ENCODE measurements at places on chromosomes 6 and 20. TPM values are rescaled to one million over a fixed set of nuclear protein-coding genes. Genes with fewer than 3 reads are reported as not detected.

TRAPPC3L gene
- total RNA-seq: not detected

DNA sequence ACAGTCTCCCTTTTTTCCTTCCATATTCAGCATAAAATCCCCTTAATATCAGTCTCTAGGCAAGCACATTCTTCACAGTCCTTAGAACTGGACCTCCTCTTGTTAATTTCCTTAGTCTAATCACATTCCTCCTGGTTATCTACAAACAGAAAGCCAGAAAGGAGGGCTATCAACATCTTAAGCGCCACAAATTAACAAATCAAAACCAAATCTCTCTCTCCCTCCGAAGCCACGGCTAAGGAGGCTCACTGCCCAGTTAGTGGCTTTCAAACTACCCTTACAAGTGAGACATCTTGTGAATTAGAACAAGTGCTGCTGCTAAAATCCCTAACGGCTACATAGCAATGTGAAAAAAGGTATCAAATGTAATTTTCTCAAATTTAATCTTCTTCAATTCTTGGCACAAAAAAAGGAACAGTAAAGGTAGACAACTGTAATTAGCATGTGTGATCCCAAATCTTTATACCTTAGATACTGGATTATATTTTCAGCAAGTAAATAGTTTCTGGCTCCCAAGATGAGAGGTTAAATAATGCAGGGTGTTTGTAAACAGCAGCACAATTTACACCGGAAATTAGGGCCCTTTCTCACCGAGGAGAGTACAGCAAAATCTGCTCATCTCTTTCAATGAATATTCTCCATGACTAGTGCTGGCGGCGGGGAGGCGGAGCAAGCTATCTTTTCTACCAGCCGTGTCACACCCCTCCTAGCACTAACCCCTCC, 1.4 kb upstream of the TRIM39 start:
- H3K4me3 ChIP-seq: peak overlapping the region; percentile 81
- H3K27ac ChIP-seq: peak overlapping the region; percentile 99
- H3K4me1 ChIP-seq: peaks cover 70% of the 10 kb centered on the region
- H3K27me3 ChIP-seq: no peaks in the 10 kb centered on the region
- peaks cover 13% of the 10 kb centered on the region for H3K36me3 ChIP-seq

DNA sequence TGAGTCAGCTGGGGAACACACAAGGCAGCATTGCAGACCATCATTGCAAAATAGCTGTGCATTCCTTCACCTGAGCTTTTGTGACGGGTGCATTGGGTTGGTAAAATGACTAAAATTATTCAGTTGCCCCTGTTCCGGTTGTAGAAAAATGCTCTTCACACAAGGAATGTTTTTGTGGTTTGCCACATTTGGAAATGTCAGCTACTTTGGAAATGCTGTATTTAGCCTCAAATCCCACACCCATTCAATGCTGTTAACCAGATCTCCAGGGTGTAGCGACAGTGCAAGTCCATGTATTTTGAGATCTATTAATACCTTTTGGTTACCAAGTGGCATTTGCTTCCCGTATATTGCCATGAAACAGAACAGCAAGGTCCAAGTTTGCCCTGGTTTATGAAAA, 201.2 kb downstream of the FOXA2 start:
- H3K4me3 ChIP-seq: no peak overlapping the region
- H3K27me3 ChIP-seq: no peaks in the 10 kb centered on the region
- H3K27ac ChIP-seq: no peak overlapping the region
- DNase-seq: no peak
- H3K36me3 ChIP-seq: no peaks in the 10 kb centered on the region

DNA sequence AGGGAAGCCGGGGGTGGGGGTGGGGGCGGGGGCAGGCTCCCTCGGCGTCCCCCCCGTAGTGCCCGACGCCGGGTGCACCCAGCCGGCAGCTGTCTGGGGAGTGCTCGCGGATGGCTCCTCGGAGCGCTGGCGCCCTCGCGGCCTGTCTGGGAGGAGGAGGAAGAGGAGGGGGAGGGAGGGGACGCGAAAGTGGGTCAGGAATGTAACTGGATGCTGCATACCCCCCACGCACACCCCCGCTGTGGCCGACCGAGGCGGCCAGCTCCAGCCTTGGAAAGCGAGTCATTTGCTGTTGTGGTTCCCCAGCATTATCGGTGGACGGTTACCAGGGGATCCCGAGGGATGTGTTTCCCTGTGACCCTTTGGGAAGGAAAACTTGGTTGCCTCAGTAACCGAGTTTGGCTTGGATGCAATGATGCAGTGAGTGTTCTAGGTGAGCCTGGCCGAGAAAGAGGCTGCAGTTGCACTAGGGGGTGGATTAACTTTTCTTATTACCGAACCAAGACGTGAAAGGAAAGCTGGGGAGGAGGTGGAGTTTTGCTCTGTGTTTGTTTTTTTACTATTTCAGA, 55.2 kb upstream of the RREB1 start:
- peaks cover 24% of the 10 kb centered on the region for H3K4me1 ChIP-seq

RIPOR2 gene
- 9.4 TPM for total RNA-seq

- H3K27me3 ChIP-seq: peaks cover 99% of the 10 kb centered on the region
- no peaks in the 10 kb centered on the region for H3K4me1 ChIP-seq
- peak; percentile 68 for DNase-seq
- H3K27ac ChIP-seq: no peak overlapping the region
- H3K4me3 ChIP-seq: no peak overlapping the region
Observed at GRCh38 chr20:63234693-63235398, 859 bp upstream of the BIRC7 start.

DNA sequence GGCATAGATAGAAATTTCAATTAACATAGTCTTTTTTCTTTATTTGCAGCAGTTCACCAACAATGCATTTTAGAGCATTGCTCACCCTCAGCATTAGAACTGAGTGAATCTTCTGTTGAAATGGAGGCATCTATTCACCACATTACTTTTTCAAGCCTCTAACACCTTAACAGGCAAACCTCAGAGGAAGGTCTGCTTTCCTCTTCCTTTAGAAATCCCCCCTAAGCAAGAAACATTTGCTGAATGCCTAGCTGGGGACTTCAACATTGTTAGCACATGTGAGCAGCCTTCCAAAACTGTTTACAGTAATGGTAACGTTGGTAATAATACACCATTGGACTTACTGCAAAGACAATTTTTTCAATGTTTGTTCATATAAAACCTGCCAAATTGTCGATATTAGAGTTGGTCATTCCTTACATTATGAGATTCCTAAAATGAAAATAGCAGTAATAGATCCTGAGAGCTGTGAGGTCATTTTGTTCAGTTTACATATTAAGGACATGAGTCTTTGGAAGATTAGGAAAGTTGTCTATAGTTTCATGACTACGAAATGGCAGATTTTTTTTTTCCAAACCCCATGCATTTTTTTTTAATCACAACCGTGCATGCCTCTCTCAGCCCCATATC, 20.6 kb upstream of the AKIRIN2 start:
- no peaks in the 10 kb centered on the region for H3K36me3 ChIP-seq
- H3K4me1 ChIP-seq: peaks cover 10% of the 10 kb centered on the region
- no peak overlapping the region for H3K4me3 ChIP-seq
- no peak for DNase-seq

GRCh38 chr6:29531668-29532067, 27.9 kb downstream of the UBD start:
- H3K27ac ChIP-seq: no peak overlapping the region
- H3K4me1 ChIP-seq: no peaks in the 10 kb centered on the region
- H3K4me3 ChIP-seq: no peak overlapping the region
- no peak for DNase-seq

GNAS-AS1 gene
- 45.5 TPM for total RNA-seq

GRCh38 chr6:150547502-150548222, 52.0 kb upstream of the PLEKHG1 start:
- H3K36me3 ChIP-seq: no peaks in the 10 kb centered on the region
- H3K27me3 ChIP-seq: no peaks in the 10 kb centered on the region
- no peak overlapping the region for H3K4me3 ChIP-seq
- H3K27ac ChIP-seq: no peak overlapping the region
- H3K4me1 ChIP-seq: no peaks in the 10 kb centered on the region
- DNase-seq: peak; percentile 72

DNA sequence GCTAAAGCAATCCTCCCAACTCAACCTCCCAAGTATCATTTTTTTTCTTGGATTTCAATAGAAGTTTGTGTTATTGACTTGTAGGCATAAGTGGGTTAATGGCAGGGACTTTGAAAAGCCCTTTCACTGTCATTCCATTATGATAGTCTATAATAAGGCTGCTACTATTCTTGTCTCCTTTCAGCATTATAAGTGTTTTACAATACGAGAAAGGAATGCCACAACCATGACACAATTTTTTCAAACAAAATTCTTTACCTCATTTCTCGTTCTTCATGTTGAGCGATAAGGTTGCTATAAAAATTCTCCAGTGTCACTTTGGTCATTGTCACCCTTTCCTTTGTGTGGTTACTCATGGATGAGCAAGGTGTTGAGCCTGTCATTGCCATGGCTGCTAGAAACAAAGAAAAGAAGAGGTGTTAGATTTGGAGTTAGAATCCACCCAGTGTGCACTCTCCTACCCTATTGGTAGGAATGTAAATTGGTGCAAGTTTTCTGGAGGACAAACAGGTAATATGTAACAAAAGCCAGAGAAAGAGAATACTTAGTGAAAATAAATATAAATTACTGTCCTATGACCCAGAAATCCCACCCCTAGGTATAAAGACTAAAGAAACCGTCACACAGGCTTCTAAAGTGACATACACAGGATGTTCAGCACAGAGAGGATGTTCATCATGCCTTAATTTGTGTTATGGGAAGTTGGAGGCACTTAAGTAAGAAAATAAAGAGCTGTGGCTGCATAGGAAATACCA, 7.3 kb downstream of the STK38 start:
- H3K4me3 ChIP-seq: no peak overlapping the region
- H3K4me1 ChIP-seq: peaks cover 33% of the 10 kb centered on the region
- no peaks in the 10 kb centered on the region for H3K27me3 ChIP-seq
- H3K27ac ChIP-seq: no peak overlapping the region

GRCh38 chr6:151434369-151434768, 17.6 kb downstream of the RMND1 start:
- H3K36me3 ChIP-seq: peaks cover 42% of the 10 kb centered on the region
- no peaks in the 10 kb centered on the region for H3K4me1 ChIP-seq
- H3K27ac ChIP-seq: no peak overlapping the region
- DNase-seq: no peak
- no peaks in the 10 kb centered on the region for H3K27me3 ChIP-seq

DNA sequence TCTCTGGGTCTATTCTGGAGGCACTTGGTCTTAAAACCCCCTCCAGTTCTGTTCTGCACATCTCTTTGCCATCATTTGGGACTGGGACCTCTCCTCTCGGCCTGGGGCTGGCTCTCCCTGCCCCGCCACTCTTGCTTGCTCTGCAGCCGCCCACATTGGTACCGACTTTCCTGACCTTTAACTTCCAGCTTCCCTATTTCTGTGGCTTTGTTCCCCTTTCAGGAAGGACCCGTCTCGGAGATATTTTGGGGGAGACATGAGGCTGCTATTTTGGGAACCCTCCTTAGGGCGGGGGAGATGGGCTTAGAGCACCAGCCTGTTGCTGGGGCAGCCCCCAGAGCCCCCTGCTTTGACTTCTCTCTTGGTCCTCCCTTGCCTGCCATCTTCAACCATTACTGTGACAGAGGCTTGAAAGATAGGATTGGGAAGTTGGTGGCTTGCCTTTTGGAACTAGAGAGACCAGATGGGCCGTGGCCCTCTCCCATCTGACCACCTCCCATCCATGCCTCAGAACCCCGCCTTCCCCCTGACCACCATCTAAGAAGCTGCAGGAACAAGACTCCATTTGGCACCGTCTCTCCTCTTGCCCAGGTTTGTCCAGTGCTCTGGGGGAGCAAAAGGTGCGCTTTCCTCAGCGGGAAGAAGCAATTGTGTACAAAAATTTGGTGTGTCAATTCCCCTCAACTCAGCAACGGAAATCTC, 914 bp downstream of the TREM2 start:
- no peaks in the 10 kb centered on the region for H3K4me1 ChIP-seq
- H3K36me3 ChIP-seq: no peaks in the 10 kb centered on the region
- no peaks in the 10 kb centered on the region for H3K27me3 ChIP-seq
- no peak for DNase-seq

HCK gene
- total RNA-seq: 4.9 TPM

KIF6 gene
- 1.4 TPM for total RNA-seq

SLC4A11 gene
- 9.9 TPM for total RNA-seq

DNA sequence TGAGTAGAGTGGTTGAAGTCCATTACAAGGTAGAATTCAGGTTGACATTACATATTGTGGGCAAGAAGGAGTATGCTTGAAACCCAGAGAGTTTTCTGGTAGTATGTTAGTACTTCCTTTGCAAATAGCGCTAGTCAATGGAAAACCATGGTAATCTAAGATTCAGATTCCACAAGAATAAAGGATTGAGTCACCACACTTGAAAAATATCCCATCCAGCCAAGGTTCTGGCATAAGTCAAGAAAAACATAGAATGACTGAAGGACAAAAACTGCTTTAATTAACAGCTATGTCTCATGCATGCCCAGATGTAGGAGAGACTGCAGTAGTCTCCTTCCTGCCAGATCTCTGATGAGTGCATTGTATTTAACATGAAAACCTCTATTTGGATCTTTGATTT, 469.8 kb downstream of the BMP2 start:
- no peak for DNase-seq
- no peak overlapping the region for H3K4me3 ChIP-seq
- H3K36me3 ChIP-seq: no peaks in the 10 kb centered on the region
- no peaks in the 10 kb centered on the region for H3K27me3 ChIP-seq
- H3K27ac ChIP-seq: no peak overlapping the region

DNA sequence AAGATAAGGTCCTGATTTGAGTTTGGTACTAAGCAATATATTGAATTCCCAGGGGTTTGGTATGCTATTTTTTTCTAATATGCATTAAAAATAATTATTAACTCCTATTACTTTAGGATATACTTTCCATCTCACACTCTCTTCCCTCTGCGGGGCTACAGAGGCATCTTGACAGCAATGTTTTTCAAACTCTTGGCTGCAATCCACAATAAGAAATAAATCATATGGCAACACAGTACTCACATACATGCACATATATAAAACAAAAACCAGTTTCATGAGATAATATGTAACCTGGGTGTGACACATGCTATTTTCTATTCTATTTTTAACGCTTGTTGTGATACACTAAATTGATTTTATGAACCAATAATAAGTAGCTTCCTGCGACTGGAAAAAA, 189.5 kb downstream of the UNC5CL start:
- no peak for DNase-seq
- no peaks in the 10 kb centered on the region for H3K27me3 ChIP-seq
- H3K4me1 ChIP-seq: no peaks in the 10 kb centered on the region
- no peaks in the 10 kb centered on the region for H3K36me3 ChIP-seq

- DNase-seq: no peak
- H3K36me3 ChIP-seq: no peaks in the 10 kb centered on the region
- peaks cover 44% of the 10 kb centered on the region for H3K27me3 ChIP-seq
- H3K4me1 ChIP-seq: peaks cover 27% of the 10 kb centered on the region
- no peak overlapping the region for H3K4me3 ChIP-seq
Observed at GRCh38 chr20:64082126-64082731, 2.0 kb downstream of the LKAAEAR1 start.

GRCh38 chr6:109093732-109094415, 772 bp downstream of the SESN1 start:
- no peak for DNase-seq
- H3K27ac ChIP-seq: peak overlapping the region; percentile 99
- no peaks in the 10 kb centered on the region for H3K36me3 ChIP-seq
- no peaks in the 10 kb centered on the region for H3K27me3 ChIP-seq

Data from stomach (tissue), 19 donors.